ENCODE measurements at places on chromosomes 4 and X.

DNA sequence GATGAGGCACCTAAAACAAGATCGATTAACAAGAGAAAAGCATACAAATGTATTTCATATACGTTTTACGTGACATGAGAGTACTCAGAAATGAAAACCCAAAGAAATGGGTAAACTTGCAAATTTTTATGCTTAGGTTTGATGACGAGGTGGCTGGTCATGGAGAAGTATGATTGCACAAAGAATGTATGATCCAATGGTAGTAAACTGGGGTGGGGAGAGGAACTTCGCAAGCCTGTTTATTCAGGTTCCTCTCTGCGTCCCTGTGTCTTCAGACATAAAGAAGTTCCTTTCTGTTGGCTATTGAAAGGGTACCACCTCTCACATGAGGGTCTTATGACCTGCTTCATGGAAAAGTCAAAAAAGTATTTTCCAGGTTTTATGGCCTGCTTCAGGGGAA is 309.2 kb downstream of the BCOR start:
- no peak for DNase-seq

DNA sequence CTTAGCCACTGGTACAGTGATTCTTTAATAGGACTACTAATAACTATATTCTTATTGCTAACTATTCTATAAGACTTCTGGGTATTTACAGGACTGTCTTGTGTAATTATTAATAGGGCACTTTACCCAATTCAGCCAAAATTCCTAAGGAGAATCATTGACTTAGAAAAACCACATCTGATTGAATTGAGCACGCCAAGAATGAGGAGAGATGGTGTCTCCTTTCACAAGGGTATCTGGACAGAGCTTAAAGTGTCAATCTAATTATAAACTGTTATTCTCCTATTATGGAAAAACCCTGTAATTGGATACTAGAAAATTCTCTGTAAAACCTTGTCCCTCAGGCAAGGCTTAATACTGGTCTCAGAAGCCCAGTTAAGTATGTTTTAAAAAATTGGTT is 111.1 kb upstream of the TLL1 start:
- DNase-seq, result no peak

DNA sequence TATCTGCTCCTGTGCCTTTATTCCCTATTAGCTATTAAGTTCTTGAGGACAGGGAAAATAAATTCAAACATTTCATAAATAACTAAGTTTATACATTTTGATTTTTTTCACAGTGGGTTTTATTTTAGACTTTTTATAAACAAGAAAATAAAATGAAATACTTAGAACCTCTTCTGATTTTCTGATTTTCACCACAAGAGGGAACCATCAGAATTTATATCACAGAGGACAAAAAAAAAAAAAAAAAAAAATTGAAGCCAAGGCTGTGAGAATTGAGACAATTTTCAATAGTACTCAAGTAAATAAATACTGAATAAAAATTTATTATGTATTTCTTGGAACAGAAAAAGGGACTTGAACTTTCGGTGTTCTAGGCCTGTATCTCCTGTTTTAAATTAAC is 288.1 kb downstream of the SH3BGRL start:
- DNase-seq, result no peak

DNA sequence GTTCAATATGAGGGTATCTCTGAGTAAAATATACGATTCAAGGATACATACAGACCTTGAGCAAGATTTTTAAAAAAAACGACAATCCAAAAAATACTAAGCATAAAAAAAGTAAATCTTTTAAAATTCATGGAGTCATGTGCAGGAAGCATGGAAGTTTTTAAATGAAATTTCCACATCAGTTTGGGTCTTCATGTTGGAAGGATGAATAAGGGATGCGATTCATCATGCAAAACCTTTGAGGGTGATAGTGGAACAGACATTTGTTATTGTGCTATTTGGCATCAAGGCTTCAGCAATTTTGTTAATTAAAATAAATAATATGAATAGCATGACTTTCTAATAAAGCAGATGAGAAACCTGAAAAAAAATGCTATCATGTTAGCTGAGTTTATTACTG is 815.0 kb upstream of the PCDH10 start:
- DNase-seq, result no peak

DNA sequence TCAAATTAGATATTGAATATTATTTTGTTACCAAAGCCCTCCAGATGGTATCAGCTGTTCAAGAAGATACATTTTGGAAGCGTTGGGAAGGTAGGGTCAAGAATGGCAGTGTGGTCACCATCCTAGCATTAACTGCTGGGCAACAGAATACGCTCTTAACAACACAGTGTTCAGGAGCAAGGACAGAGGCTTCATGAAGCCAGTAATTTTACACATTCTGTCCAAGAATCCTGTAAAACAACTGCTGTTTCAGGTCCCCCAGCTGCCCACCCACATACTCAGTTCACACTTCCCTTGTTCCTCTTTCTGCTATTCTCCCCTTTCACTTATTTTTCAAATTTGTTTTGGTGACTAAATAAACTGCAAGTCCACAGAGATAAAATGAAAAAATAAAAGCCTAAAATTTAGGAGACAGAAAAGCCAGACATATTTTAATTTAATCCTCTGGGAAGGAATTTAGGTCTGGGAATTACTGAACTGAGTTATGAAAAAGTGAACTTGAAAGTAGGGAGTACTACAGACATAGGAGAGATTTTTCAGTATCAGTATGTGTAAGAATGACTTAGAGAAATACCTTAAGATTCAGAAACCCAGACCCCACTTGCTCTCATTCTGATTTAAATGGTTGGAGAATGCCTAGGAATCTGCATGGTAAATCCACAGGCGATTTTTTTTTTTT is 406.7 kb downstream of the MAPK10 start:
- DNase-seq, result no peak

- DNase-seq, result no peak
Observed at GRCh38 chrX:118965395-118965794, 9.0 kb upstream of the LONRF3 start.

DNA sequence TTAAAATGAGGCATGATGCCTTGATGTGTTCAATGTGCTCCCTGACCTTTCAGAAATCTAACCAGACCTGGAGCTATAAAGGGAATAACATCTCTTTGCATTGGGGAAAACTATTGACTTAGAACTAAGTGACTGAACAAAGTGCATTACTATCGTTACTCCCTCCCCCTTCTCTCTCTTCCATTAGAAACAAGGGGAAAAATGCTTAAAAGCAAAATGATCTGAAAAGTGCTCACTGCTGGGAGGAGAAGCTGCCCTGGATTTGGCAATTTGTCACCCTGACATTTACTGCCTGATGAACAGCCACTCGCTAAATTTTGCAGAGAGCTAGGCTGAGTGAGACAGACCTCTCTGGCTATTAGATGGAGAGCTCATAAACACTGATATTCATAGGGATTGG is 48.6 kb upstream of the PARM1 start:
- no peak for DNase-seq

- no peak for DNase-seq
Observed at GRCh38 chrX:112746812-112747595, 67.3 kb upstream of the LHFPL1 start.

- no peak for DNase-seq
Observed at GRCh38 chr4:123484291-123484926, 87.8 kb downstream of the SPRY1 start.
